ENCODE measurements at places on chromosomes 2 and 18.

DNA sequence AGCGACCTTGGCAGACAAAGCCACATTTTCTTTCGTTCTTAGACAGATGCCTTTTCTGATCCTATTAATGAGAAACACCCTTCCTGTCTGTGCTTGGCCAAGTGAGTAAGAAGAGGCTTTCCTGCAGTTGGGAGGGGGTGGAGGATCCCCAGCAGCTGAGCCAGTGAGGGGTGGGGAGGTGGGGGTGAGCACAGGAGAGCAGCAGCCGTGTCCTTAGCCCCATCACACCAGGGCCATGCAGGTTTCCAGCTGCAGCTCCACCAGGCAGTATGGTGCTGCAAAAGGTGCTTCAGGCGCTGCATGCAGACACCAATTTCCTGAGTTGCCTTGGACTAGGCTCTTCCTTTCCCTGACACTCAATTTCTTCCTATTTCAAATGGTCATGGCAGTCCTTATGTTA lies 123.3 kb upstream of the SIX2 start:
- no peak for DNase-seq

DNA sequence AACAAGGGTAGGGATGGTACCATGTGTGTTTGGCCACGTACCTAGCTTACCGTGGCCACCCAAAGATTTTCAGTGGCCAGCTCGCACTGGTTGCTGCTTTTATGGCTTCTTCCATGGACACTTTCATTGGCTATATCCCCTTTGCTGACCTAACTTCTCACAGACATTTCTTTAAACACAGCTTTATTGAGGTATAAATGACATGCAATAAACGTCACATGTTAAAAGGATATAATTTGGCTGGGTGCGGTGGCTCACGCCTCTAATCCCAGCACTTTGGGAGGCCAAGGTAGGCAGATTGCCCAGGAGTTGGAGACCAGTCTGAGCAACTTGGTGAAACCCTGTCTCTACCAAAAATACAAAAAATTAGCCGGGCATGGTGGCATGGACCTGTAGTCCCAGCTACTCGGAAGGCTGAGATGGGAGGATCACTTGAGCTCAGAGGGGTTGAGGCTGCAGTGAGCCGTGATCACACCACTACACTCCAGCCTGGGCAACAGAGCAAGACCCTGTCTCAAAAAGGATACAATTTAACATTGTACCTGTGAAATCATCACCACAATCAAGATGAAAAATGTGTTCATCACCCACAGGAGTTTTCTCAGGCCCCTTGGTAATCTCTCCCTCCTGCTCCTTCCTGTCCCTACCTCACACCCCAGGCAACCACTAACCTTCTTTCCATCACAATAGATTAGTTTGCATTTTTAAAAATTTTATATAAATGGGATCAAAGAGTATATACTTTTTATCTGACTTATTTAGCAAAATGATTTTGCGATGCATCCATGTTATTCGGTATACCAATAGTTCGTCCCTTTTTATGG lies 127.8 kb upstream of the PPP1CB start:
- DNase-seq, result no peak

DNA sequence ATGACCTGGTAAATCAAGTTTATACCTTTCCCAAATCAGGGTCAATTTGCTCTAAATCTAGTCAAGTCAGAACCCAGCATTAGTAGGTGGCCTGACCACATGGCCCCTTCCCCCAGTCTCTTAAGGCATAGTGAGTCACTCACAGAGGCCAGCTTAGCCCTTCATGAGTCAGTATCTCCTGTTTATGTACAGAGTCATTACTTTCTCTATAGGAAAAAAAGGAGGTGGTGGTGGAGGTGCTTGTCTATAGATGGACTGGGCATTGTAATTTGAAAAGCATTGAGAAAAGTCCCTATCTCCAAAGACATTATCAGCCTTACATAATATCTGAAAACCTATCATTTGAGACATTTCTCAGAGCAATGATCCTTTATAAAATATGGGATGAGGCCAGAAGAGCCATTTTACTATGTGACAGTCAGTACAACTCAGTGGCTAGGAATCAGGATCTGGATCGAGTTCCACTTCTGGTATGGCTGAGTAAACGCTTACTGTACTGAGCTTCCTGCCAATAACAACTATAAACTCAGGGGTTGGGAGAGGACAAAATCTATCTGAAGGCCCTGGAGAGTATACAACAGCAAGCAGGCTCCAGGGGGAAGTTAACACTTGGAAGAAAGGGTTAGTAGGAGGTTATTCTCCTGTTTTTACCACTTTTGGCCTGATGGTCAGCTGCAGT lies 22.5 kb upstream of the SIGLEC15 start:
- peak; percentile 80 for DNase-seq

GRCh38 chr2:133600266-133600928 lies 32.1 kb upstream of the NCKAP5 start:
- no peak for DNase-seq

GRCh38 chr18:27447451-27447881 lies 262.4 kb upstream of the CHST9 start:
- DNase-seq, result no peak

Data from GM03348 (cell line).